ENCODE measurements at places on chromosomes 13 and 19.

DNA sequence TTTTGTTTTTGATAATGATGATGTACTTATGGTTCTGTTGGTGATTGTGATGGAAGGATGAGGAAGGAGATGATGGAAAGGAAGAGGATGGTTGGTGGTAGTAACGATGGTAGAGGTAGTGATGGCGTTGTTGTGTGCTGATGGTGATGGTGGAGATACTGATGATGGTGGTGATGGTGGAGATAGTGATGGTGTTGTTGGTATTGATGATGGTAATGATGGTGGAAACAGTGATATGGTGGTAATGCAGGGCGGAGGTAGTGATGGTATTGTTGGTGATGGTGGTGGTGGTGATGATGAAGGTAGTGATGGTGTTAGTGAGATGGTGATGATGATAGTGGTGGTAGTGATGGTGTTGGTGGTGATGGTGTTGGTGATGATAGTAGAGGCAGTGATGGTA, 12.7 kb downstream of the CLEC17A start:
- DNase-seq = no peak

- DNase-seq = no peak
Observed at GRCh38 chr13:66362485-66362884, 867.7 kb downstream of the PCDH9 start.

GRCh38 chr19:47013041-47013517, 6.6 kb upstream of the NPAS1 start:
- peak; percentile 79 for DNase-seq

DNA sequence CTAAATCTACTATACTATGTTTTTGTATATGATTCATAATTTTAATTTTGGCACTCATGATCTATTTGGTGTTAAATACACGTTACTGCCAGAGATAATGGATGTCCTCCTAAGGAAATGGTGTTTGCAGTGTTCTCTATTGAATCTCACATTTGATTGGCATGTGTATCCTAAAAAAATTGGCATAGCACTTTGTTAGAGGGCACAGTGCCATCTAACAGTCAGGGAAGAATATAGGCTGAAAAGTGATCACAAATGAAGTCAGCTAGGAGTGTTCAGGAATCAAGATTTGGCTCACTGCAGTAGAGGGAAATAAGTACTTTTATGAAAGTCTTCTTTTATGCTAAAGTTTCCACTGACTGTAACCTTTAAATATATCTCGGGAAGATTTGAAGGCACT, 624.6 kb downstream of the GPC6 start:
- no peak for DNase-seq

DNA sequence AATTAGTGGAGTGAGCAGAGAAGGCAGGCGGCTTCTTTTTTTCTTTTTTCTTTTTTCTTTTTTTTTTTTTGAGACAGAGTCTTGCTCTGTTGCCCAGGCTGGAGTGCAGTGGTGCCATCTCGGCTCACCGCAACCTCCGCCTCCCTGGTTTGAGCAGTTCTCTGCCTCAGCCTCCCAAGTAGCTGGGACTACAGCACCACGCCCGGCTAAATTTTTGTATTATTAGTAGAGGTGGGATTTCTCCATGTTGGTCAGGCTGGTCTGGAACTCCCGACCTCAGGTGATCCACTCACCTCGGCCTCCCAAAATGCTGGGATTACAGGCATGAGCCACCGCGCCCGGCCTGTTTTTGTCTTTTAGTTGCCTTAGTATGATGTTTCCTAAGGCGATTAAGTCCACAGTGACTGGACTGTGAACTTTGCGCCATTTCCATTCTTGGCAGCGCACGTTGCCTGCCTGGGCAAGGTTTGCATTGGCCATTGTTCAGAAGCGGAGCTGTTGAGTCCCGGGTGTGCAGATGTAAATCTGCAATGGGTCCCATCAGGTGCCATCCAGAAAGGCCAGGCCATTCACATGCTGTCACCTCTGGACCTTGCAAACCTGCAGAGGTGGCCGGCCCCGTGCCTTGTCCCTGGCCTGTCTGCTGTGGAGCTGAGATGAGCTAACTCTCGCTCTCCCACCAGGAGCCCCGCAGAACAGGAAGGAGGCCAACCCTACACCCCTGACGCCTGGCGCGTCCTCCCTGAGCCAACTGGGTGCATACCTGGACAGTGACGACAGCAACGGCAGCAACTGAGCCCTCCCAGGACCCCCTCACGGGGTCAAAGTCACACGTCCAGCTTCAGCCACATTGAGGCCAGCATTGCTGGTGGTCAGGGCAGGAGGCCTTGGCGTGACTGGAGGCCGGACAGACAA, 10.9 kb upstream of the SHD start:
- no peak for DNase-seq

DNA sequence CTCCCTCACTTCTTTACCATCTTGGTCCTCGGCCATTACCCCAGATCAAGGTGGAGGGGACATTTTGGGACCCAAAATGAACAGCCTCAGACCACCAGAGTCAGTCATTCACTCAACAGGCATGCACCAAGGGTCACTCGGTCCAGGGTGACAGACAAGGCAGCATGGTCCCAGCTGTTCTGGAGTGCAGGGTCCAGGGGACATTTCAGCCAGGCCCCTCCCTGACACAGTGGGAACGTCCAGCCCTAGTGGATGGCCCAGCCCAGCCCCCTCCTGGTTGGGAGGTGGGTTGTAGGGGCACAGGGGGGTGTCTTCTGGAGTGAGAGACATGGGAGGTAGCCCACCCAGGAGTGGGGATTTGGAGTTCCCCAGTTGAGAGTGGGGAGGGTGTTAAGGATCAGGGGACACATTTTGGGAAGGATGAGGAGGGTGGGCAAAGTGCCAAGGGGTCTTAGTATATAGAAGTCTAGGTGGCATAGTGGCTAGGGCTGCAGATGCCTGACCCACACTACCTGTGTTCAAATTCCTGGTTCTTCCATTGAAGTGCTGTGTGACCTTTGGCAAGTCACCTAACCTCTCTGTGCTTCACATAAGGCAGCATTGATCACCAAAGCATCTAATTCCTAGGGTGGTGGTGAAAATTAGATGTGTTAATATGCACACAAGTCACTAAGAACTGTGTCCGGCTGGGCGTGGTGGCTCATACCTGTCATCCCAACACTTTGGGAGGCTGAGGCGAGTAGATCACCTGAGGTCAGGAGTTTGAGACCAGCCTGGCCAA, 2.5 kb upstream of the FCER2 start:
- DNase-seq = no peak

GRCh38 chr13:25927363-25927762, 124.5 kb downstream of the SHISA2 start:
- no peak for DNase-seq

DNA sequence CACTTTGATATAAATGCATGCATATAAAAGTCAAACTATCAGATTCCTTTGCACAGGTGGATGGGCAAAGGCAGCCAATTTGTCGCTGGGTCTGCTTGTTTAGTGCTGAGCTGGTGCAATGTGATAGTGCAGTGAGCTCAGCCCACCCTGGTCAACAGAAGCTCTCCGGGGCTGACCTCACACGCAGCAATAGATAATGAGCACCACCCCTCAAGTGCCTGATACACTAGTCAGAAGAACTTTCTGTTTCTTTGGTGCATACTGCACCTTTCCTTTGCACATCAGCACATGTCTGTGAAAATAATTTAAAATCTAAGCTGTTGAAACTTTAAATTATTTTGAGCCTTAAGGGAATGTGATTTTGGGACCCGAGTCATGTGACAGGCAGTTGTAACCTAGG, 20.2 kb downstream of the ATP8A2 start:
- no peak for DNase-seq

- no peak for DNase-seq
Observed at GRCh38 chr13:112215871-112216270, 148.9 kb downstream of the SOX1 start.

DNA sequence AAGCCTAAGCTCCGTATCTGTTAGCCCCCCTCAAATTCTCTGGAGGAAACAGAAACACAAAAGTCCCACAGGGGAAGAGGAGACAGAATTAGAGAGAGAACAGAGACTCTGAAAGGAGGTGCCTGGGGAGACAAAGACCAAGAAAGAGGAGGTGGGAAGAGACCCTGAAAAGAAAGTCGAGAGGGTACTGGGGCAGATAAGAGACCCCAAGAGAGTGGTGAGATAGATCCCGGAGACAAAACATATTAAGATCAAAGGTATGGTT, 915 bp upstream of the GRWD1 start:
- DNase-seq = no peak

GRCh38 chr13:34750078-34750931, 191.8 kb upstream of the NBEA start:
- no peak for DNase-seq

GRCh38 chr13:53310786-53311185, 282.2 kb downstream of the OLFM4 start:
- no peak for DNase-seq

- DNase-seq = no peak
Observed at GRCh38 chr19:38162632-38163031, 61.4 kb downstream of the DPF1 start.

DNA sequence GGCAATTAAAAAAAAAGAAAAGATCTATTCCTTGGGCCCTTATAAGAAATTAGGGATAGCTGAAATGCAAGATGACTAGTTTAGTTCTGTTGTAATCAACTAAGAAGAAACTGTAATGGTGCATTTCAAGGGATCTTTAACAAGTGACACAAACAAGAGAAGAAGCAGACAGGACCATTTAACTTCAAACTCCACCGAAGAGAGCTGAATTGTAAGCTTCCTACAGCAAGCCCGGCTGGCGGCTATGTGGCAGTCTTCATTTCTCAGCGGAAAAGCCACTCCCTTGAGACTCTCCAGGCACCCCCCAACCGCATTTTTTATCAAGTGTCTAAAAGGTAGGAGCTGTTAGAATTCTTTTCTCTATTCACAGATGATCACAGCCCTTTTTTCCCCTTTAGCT, 305.2 kb upstream of the ZNF507 start:
- no peak for DNase-seq

- DNase-seq = no peak
Observed at GRCh38 chr19:1336079-1336684, 47.5 kb upstream of the NDUFS7 start.

DNA sequence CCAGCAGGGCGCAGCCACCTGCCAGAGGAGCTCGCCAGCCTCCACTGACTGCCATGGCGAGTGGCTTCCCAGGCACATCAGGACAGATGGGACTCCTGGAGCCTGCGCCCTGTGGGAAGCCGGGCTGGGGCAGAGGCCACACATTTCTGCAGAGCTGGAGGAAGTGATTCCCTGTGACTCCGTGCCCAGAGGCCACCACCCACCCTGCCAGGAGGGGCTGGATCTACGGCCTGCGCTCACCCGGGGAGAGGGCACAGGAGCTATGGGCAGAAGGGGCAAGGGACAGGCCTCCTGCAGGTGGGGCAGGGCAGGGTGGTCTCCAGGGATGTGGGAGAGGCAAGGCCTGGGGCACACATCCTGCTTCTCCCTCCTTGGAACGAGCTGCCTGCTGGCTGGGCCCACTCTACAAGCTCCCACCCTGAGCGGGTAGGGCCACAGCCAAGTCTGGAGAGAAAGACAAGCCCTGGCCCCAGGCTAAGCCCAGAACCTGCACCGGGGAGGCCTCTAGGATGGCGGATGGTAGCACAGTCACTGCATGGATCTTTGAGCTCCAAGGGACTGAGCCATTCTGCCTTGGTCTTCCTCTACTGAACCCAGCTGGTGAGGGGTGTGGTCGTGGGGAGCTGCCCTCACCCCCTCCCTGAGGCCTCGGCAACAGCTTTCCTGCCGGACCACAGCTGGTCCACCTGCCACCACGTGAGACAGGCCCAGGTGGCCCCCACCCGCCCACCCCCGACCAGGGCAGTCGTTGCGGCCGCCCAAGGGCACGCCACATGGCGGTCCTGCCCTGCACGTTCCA, 40.6 kb downstream of the CEBPG start:
- no peak for DNase-seq

DNA sequence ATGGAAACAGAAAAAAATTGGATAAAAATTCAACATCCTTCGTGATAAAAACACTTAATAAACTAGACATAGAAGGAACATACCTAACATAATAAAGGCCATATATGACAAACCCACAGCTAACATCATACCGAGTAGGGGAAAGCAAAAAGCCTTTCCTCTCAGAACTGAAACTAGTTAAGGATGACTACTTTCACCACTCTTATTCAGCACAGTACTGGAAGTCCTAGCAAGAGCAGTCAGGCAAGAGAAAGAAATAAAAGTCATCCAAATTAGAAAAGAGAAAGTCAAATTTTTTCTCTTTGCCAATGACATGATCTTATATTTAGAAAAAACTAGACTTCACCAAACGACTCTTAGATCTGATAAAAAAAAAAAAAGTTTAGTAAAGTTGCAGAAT, 25.8 kb upstream of the SLC7A9 start:
- DNase-seq = no peak

DNA sequence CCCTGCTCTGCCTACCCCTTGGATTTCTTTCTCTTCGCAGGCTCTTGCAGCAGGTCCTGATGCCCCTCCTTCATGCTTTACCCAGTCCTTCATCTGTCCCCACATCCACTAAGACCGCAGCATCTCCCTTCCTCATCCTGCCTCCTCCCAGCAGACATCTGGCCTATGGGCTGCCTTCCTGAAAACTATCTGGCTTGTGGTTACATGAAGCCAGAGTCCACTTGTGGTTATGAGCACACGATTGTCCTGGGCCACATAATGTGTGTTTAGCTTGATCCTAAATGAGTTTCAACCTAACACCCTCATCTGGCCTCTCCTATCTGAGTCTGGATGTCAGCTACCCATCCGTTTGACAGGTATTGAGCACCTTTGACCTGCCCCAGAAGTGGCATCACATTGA, 5.5 kb upstream of the ZNF175 start:
- no peak for DNase-seq

GRCh38 chr19:5743630-5744029, 23.2 kb downstream of the CATSPERD start:
- no peak for DNase-seq

DNA sequence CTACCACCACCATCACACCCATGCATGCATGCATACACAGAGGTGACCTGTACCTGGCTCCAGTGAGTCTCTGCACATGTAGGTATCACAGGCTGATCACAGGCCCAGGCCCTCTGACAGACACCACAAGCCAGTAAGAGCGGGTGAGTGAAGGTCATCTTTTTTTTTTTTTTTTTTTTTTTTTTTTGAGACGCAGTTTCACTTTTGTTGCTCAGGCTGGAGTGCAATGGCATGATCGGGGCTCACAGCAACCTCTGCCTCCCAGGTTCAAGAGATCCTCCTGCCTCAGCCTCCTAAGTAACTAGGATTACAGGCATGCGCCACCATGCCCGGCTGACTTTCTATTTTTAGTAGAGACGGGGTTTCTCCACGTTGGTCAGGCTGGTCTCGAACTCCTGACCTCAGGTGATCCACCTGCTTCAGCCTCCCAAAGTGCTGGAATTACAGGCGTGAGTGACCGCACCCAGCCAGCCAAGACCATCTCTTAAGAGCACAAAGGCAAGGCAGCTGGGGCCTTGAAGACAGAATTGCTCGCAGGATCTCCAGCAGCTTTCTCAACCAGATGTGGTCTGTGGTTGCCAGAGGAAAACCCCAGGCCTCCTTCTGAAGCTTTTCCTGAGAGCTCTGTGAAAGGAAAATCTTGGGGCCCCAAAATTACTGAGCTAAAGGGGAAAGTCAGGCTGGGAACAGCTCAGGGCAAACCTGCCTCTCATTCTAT, 3.2 kb upstream of the NKG7 start:
- peak; percentile 80 for DNase-seq

Data from activated CD4-positive, alpha-beta T cell treated with anti-CD3 and anti-CD28 coated beads for 36 hours (primary cell).